ENCODE measurements at places on chromosomes 6 and 20.

DNA sequence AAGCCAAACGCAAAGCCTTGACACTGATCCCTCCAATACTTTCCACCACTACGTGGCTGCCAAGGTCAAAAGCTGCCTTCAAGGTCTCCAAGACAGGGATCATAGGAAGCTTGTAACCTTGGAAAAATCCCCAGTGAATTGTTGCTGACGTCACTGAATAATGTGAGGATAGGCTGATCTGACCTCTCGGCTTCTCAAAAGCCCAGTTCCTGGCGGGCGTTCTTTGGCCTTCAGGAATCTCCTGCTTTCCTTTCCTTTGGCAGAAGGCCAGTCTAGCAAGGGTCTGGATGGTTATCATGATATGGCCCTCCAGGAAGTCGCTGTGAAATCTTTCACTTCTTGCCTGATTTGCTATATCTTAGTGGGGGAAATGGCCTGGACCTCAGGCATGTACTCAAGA is 61.4 kb upstream of the TNFAIP3 start:
- no peak for DNase-seq

- DNase-seq: peak; percentile 19
Measured at GRCh38 chr6:6918216-6918983, 189.4 kb upstream of the RREB1 start.

DNA sequence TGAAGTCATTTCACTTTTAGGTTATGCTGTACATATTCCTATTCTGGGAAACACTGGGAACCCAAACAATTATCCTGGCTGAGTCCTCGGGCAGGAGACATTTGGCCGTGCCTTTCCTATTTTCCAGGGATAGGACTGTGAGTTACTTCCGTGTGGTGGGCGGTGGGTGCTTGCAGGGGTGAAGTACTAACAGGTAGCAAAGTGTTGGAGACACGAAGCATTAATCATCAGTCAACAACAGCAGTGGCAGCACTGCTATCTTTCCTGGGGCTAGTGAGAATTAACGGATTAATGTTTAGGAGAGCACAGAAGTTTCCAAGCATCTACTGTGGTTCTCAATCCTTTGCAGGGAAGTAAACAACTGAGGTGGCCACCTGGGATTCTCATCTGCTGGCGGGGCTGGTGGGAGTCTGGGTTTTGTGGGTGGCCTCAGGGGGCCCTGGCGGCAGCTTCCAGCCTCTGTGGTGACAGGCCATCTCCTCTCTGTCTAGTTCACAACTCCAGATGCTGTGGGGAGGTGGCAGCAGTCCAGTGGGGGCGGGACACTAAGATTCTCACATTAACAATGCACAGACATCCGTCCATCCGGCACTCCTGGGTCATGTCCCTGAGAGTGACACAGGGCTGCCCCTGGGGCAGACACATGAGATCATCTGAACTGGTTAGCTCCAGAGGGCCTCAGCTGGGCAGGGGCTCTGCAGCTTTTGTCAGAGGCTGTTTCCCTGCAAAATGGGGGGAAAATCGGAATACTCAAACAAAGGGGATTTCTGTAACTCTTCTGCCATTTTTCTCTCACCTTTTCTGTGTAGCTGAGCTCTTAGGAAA is 90.9 kb downstream of the GJA10 start:
- no peak for DNase-seq

DNA sequence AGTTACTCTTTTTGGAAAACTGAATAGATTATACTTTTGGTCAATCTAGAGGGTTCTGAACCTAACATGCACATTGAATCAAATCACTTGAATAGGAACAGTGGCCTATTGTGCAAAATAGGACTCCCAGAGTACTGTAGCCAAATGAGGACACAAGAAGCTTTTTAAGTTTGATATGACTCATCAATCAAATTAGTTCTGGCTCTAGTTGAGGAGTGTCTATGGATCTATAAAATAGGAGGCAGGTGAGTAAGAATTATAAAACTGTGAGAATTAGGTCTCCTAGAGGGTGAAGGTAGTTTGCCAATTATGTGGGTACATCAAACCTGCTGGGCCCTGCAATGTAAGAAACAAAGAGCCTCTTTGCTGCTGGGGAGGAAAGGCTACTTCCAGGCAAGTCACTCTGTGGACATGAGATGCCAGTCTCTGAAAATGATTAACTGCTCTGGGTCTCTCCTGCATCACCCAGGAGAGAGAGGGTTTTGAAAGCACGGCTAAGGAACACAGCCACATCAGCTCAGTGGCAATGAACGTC is 112.3 kb downstream of the RCAN2 start:
- DNase-seq: no peak

- no peak for DNase-seq
Measured at GRCh38 chr6:79544939-79545450, 7.8 kb upstream of the LCA5 start.

GRCh38 chr20:52746190-52746589 is 226.0 kb upstream of the TSHZ2 start:
- no peak for DNase-seq

GRCh38 chr6:55239099-55239498 is 64.8 kb downstream of the HCRTR2 start:
- DNase-seq: no peak

- DNase-seq: no peak
Measured at GRCh38 chr6:116210750-116211425, 43.0 kb downstream of the TSPYL4 start.

- DNase-seq: no peak
Measured at GRCh38 chr6:154605178-154605881, 94.8 kb upstream of the CNKSR3 start.

GRCh38 chr20:63941282-63942081 is 14.7 kb downstream of the UCKL1 start:
- no peak for DNase-seq

DNA sequence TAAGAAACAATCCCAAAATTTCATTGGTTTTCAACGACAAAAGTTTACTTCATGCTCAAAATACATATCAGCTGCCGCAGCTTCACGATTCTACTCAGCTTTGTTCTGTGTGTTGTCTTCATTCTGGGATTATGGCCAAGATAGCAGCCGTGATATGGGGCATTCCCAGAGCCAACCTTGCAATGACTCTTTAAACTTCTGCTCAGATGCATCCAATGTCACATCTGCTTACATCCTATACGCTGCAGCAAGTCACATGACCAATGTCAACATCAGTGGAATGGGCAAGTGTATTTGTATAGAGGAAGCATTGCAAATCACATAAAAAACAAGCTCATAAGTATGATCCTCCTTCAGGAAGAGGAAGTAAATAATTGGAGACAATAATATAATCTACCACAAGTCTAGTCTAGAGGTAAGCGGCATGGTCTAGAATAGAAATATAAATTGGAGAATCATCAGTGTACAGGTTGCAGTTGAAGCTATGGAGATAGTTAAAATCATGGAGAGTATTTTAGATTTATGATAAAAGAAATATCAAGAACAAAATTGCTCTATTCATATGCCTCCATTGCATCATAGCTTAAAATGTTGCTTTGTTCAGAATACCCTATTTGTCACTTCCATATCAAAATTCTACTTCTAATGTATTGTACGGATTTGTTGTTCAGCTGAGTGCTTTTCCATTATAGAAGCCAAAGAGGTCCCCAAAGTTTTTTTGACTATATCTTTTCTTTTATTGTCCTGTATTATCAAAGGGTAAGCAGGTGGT is 7.2 kb upstream of the C6orf141 start:
- DNase-seq: no peak

DNA sequence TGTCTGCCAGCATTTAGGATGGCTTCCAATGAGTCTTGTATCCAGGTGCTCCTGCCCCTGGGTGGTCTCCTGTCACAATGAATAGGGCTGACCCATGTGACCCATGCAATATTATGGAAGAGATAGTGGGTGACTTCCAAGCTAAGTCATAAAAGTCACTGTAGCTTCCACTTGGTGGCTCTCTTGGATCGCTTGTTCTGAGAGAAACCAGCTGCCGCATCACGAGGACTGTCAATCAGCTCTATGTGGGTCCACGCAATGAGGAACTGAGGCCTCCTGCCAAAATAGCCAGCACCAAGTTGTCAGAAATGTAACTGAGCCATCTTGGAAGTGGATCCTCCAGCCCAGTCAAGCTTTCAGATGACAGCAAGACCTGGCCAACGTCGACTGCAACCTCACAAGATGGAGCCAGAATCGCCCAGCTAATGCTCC is 14.9 kb upstream of the MATN4 start:
- no peak for DNase-seq

GRCh38 chr6:80607811-80608391 is 501.4 kb downstream of the BCKDHB start:
- no peak for DNase-seq

- DNase-seq: no peak
Measured at GRCh38 chr20:40955326-40955725, 73.3 kb upstream of the TOP1 start.

- no peak for DNase-seq
Measured at GRCh38 chr6:15663130-15663871, 473 bp upstream of the DTNBP1 start.

DNA sequence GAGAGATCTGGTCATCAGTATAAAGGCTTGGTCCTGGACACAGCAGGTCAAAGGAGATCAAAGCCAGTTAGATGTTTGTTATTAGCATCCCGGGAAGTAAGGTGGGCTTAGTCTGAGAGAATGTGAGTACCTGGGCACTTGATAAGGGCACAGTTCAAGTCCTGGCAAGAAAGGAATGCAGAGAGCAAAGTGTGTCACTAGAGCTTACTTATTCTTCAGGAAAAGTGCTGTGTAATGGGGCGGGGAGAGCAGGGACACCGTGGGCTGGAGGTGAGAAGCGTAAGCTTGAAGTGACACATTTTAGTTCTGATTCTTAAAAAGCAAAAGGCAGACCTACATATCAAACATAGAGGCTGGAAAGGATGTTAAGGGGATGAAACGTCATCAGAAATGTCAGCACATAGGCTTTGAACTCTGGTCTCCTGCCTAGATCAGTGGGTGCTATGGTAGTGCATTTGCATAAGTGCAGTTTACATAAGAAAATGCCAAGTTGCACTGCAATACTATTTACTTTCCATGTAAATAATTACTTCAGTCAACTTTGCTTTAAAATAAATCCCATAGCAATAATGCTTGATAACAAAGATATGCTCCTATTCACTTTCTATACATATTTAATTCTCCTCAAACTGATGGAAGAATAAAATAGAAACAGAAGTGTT is 2.6 kb downstream of the SAMD5 start:
- DNase-seq: no peak

GRCh38 chr6:75775219-75775618 is 26.2 kb downstream of the MYO6 start:
- no peak for DNase-seq

GRCh38 chr6:12291071-12291838 is 1.1 kb downstream of the EDN1 start:
- DNase-seq: no peak

GRCh38 chr6:133983099-133983939 is 30.3 kb downstream of the TBPL1 start:
- peak; percentile 14 for DNase-seq

DNA sequence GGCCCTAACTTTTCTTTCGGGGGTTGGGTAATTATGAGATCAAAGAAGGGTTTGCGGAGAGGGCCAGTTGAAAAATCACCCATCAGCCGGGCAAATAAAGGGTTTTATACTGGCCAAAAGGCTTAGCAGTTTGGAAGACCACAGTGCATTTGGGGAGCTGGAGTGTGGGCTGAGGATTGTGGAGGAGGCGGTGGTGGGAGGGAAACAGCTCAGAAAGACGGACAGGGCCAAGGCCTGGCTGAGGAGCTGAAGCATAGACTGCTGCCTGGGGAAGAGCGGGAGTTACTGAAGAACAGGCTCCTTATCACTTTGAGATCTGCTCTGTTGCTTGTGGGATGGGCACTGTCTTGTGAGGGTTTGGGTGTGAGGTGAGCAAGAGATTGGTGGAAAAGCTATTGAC is 144.2 kb downstream of the CARMIL1 start:
- DNase-seq: no peak

DNA sequence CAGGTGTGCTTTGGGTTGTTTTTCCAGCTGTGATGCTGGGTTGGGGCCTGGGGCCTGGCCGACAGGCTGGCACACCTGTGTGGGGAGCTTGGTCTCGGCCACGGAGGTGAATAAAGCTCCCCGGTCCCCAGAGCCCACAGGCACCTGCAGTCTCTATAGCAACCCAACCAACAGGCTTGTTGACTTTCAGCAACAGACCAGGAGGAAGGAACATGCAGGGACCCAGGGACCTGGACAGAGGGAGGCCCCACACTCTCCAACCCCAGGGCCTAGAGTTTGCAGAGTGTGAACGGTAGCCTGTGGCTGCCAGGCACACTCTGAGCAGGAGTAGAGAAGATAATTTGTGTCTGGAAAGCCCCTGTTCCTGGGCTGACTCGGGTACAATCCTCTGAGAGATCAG is 14.6 kb upstream of the SYNJ2 start:
- DNase-seq: no peak

GRCh38 chr6:26067367-26067766 is 19.9 kb upstream of the HFE start:
- no peak for DNase-seq

- no peak for DNase-seq
Measured at GRCh38 chr6:106165885-106166485, 79.8 kb downstream of the PRDM1 start.

DNA sequence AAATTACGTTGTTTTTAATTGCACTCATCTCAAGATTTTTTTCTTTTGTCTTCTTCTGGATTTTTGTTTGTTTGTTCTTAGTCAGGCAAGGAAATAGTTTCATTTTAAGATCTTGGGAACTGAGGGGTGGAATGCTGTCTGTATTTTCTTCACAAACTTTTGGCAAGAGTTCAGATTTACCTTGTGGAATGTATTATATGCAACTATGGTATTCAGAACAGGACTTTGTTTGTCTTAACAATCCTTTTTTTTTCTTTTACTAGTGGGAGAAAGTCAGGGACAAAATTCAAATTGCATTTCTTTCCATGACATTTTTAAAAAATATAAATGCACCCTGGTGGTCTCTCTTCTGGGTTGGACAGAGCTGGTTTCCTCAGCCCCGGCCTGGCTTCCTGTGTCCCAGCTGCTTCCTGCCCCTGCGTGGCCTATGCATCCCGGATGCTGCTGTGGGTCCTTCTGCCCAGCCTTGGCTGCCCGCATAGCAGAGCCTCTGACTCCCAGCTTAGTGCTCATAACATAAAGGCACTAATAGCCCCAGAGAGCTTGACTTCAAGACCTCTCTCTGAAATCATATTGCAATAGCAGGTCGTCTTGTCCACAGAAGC is 520.7 kb downstream of the QKI start:
- no peak for DNase-seq

DNA sequence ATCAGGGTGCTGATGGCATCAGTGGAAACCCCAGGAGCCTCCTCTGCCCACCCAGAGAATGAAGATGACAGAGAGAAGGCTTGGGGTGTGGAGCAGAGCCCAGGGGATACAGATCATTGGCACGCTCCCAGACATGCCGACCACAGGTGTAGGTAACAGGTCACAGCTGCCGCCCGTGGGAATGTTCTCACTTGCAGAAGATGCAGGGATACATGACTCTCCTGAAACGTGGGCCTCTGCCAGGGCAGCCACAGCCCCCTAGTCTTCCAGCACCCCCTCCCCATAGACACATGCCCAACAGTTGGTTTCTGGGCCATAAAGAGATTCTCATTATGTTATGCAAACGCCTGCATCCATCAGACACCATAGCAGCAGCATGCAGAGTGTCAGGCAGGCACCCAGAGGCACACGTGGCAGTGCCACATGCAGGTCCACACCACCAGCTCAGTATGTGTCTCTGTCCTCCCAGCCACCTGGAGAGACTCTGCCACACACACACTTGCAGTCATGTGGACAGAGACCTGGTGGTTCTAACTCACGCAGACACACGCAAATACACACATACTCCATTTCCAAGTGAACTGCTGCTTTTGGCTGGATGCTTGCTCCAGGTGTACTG is 45.5 kb downstream of the LRFN2 start:
- DNase-seq: no peak
